ENCODE measurements at places on chromosomes 7 and 10.
A peak's percentile ranks its signal among the peaks of the same experiment; 100 is the strongest.

DNA sequence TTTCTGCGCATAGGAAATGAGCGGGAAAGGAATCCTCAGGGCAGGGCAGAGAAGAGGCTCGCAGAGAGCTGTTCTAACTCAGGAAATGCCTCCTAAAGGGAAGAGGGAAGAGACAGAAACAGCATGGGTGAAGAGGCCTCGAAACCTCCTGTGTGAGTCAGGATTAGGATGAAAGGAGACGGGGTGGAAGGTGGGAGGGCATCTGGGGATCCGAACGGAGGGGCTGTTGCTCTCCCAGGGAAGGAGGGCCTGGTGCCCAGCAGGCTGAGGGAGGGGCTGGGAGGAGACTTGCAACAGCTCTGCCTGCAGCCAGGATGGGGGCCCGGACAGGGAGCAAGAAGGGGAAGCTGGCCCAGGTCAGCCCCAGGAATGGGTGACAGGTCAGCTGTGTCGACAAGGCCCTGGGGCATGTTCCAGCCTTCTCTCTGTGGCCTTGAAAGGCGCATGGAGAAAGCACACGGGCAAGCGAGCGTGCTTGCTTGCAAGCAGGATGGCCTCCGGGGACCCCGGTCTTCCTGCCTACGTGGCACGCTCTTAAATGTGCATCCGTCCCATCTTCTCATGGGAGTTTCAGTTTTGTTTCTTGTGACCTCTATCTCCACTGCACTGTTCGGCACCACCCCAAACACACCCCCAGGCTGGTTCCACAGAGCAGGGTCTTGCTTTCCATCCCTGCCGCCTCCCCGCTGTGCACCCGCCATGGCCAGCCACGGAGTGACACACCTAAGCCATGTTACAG lies 63.5 kb downstream of the HIPK2 start:
- H3K4me3 ChIP-seq: peak overlapping the region; percentile 71
- H3K36me3 ChIP-seq: peaks cover 56% of the 10 kb centered on the region
- H3K27me3 ChIP-seq: no peaks in the 10 kb centered on the region
- peak; percentile 64 for DNase-seq
- H3K27ac ChIP-seq: peak overlapping the region; percentile 96

- no peak overlapping the region for H3K27ac ChIP-seq
- H3K4me3 ChIP-seq: no peak overlapping the region
- no peak for DNase-seq
- no peaks in the 10 kb centered on the region for H3K36me3 ChIP-seq
- no peaks in the 10 kb centered on the region for H3K4me1 ChIP-seq
- peaks cover 7% of the 10 kb centered on the region for H3K27me3 ChIP-seq
Observed at GRCh38 chr7:121741896-121742295, 131.1 kb upstream of the PTPRZ1 start.

DNA sequence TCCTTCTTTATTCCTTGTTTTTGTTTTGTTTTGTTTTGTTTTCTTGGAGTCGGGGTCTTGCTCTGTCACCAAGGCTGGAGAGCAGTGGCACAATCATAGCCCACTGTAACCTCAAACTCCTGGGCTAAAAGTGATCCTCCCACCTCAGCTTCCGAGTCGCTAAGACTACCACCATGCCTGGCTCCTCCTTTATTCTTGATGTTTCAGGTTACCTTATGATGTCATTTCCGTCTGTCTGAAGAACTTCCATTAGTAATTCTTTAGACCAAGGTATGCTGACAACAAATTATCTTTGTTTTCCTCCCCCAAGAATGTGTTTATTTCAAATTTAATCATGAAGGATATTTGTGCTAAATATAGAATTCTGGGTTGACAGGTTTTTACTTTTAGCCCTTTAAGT lies 18.1 kb upstream of the ATAD1 start:
- H3K4me3 ChIP-seq: no peak overlapping the region
- peaks cover 9% of the 10 kb centered on the region for H3K4me1 ChIP-seq
- DNase-seq: no peak
- no peak overlapping the region for H3K27ac ChIP-seq
- H3K27me3 ChIP-seq: no peaks in the 10 kb centered on the region

DNA sequence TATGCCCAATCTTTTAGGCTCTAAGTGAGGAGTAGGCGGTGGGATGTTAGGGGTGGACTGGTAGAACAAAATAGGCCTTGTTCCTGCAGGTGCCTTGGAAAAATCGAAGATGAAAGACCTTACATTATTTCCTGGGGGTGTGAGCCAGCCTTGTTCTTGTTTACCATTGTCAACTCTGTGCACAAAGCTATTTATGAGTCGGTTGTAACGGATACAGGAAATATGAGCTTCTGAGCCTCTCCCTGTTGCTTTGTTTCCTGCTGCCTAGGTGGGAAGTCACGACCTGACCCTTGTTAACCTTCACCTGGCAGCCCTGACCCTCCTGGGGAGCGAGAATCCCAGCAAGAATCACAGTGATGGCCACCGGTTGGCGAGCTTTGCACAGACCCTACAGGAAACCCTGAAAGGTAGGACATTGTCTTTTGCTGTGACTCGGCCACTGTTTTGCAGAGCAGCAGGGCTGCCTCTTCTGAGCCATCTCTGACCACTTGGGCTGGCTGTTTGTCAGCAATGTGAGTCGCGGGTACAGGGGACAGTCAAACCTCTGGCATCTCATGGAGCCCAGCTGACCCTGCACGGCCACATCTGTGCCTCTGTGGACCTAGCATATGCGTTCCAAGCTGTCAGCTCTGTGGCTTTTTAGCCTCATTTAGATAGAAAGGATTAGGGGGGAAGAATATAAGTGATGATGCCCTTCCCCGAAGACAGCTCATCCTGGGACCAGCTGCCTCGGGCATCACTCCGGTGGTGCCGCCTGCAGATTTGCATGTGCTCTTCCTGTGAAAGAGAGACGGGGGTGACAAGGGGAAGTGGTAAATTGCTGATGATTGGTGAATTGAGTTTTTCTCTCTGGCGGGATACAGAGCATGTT lies 102.1 kb upstream of the ANLN start:
- H3K27ac ChIP-seq: peak overlapping the region; percentile 43
- peak; percentile 57 for DNase-seq
- peaks cover 3% of the 10 kb centered on the region for H3K36me3 ChIP-seq
- peaks cover 22% of the 10 kb centered on the region for H3K27me3 ChIP-seq
- peaks cover 74% of the 10 kb centered on the region for H3K4me1 ChIP-seq

DNA sequence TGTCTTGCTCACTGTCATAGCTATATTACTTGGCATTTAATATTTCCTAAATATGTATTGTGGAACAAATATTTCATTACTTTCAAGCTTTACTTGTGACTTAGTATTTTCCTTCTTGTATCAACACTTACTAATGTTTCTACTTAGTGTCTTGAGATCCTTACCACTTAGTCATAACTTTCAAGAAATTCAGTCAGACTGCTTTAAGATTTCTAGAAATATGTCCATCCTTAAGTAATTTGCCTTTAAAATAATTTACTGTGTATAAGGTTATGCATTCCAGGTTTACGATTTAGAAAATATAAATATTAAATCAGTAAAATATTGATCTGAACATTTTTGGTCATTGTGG lies 87.3 kb upstream of the CSTF2T start:
- H3K4me1 ChIP-seq: no peaks in the 10 kb centered on the region
- H3K36me3 ChIP-seq: no peaks in the 10 kb centered on the region
- H3K27me3 ChIP-seq: no peaks in the 10 kb centered on the region
- no peak overlapping the region for H3K27ac ChIP-seq
- no peak for DNase-seq

GRCh38 chr7:28107960-28108359 lies 72.6 kb downstream of the JAZF1 start:
- peaks cover 44% of the 10 kb centered on the region for H3K4me1 ChIP-seq
- H3K27ac ChIP-seq: no peak overlapping the region

DNA sequence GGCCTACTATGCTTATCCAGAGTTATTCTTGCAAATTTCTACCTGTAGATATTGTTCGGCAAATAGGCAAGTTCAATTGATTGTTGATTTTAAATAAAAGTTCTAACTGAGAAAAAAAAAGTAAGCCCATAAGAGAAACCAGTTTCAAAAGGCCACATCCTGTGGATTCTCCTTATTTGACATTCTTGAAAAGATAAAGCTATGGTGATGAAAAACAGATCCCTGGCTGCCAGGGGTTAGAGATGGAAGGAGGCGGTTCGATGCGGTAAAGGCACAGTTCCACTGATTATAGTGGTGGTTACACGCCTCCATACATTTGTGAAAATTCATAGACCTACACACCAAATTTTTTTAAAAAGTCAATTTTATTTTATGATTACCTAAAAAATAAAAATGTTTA lies 347.8 kb downstream of the KCNMA1 start:
- peaks cover 30% of the 10 kb centered on the region for H3K27me3 ChIP-seq
- no peaks in the 10 kb centered on the region for H3K36me3 ChIP-seq
- H3K4me3 ChIP-seq: no peak overlapping the region
- no peak overlapping the region for H3K27ac ChIP-seq

DNA sequence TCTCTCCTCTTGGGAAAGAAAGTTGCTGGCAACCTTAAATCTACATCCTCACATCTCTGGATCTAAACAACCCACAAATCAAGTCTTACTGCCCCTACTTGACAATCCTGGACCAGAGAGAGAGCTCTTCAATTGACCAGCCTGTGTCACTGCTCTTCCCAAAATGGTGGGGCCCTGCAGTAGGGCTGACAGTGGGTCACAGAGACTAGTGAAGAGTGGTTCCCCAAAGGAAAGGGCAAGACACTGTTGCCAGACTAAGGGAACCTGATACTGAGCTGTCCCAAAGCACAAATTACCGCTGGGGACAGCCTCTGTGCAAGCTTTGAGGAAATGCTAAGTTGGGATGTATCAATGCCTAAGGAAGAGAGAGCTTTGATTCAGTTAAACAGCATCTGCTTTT lies 4.5 kb upstream of the GPRIN2 start:
- H3K27ac ChIP-seq: no peak overlapping the region
- peaks cover 4% of the 10 kb centered on the region for H3K36me3 ChIP-seq
- peaks cover 3% of the 10 kb centered on the region for H3K27me3 ChIP-seq
- H3K4me1 ChIP-seq: peaks cover 9% of the 10 kb centered on the region

DNA sequence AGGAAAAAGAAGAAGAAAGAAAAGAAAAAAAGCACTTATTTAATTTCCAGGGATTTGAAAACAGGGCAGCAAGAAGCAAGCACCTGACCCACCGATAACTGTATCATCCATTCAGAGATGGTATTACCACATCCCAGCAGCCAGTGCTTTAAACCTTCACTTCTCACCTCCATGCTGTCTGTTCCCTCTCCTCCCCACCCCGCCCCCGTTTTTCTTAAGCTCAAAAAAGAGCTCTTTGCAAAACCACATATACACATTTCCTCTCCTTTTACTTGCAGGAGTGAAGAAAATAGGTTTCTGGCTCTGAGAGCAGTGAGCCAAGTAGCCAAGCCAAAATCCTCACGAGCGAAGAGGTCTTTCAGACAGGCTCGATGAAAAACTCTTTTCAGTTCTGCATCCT lies 2.2 kb downstream of the STOX1 start:
- no peaks in the 10 kb centered on the region for H3K36me3 ChIP-seq
- H3K4me1 ChIP-seq: no peaks in the 10 kb centered on the region
- no peak overlapping the region for H3K27ac ChIP-seq
- DNase-seq: no peak
- no peak overlapping the region for H3K4me3 ChIP-seq

DNA sequence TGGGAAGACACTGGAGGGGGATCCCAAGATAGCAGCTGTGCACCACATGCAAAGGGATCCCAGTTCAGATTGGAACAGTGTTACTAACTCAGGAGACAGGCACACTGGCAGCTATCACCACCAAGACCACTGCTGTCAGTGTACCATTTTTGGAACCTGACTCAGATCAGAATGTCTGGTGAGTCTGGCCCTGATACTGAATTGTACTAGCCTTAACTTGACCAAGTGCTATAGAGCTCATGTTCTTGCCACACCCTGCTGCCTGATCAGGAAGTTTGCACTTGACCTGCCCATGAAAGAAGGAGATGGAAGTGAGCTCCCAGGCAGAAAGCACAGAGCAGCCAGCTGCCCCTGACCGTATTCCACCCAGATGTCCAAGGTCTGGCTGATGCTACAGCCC lies 4.8 kb upstream of the PRRT4 start:
- no peak for DNase-seq
- H3K27ac ChIP-seq: no peak overlapping the region
- no peak overlapping the region for H3K4me3 ChIP-seq

GRCh38 chr7:97971120-97971989 lies 18.6 kb downstream of the OCM2 start:
- peak overlapping the region; percentile 96 for H3K4me3 ChIP-seq
- peak overlapping the region; percentile 97 for H3K27ac ChIP-seq
- H3K4me1 ChIP-seq: peaks cover 19% of the 10 kb centered on the region

- H3K27me3 ChIP-seq: no peaks in the 10 kb centered on the region
- H3K36me3 ChIP-seq: no peaks in the 10 kb centered on the region
- H3K4me1 ChIP-seq: no peaks in the 10 kb centered on the region
- H3K4me3 ChIP-seq: no peak overlapping the region
- H3K27ac ChIP-seq: no peak overlapping the region
Observed at GRCh38 chr10:121500701-121501332, 97.4 kb downstream of the FGFR2 start.

DNA sequence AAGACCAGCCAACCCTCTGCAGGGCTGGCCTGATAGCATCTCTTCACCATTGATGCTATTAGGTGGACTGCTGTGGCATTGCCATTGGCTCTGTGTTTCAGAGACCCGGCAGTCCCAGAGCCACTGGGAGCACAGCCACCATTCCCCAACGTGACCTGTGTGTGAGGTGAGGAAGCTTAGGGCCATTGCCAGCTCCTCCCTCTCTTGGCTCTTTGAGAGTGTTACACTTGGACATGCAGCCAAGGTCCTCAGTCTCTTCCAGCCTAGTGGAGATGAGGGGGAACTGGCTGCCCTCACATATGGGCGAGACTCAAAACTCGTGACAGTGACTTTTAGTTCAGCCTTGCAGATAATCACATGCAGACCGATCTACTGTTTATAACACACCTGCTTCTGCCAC lies 39.3 kb upstream of the HMX3 start:
- H3K4me1 ChIP-seq: no peaks in the 10 kb centered on the region
- DNase-seq: no peak
- no peak overlapping the region for H3K4me3 ChIP-seq
- H3K27ac ChIP-seq: no peak overlapping the region

GRCh38 chr7:22801912-22802311 lies 20.7 kb downstream of the TOMM7 start:
- no peak for DNase-seq
- no peak overlapping the region for H3K4me3 ChIP-seq
- H3K27me3 ChIP-seq: peaks cover 11% of the 10 kb centered on the region
- H3K36me3 ChIP-seq: peaks cover 3% of the 10 kb centered on the region

DNA sequence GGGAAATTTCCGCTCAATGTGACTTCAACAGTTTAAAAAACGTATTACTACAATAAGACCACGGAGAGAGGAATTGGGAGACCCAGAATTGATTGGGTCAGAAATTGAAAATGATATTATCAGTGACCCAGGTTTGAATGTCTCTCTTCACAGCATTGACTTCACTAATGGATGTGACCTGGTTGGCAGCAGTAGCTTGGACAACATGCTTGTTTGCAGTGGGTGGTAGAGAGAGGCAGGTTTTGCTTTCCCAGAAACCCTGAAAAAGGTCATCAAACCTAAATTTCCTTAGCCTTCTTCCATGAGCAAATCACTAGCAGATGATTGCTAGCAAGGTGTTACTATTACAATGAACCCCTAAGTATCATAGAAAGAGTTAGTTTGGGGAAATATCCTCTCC lies 89.7 kb upstream of the ANTXRL start:
- no peak for DNase-seq
- no peaks in the 10 kb centered on the region for H3K27me3 ChIP-seq
- H3K4me1 ChIP-seq: no peaks in the 10 kb centered on the region
- H3K36me3 ChIP-seq: peaks cover 3% of the 10 kb centered on the region
- no peak overlapping the region for H3K27ac ChIP-seq

- no peak for DNase-seq
- H3K36me3 ChIP-seq: no peaks in the 10 kb centered on the region
- peaks cover 4% of the 10 kb centered on the region for H3K27me3 ChIP-seq
- H3K27ac ChIP-seq: no peak overlapping the region
Observed at GRCh38 chr7:103796327-103796962, 193.0 kb downstream of the RELN start.

- no peaks in the 10 kb centered on the region for H3K27me3 ChIP-seq
- peaks cover 52% of the 10 kb centered on the region for H3K36me3 ChIP-seq
- peak overlapping the region; percentile 42 for H3K27ac ChIP-seq
Observed at GRCh38 chr7:2760098-2760889, 72.3 kb downstream of the AMZ1 start.

Data from stimulated activated naive B cell treated with anti-CD40 and anti-IgM and Interleukin-4, amounts not matched to agents 10 μg/mL and 1 μg/mL and 100 μg/mL, for 72 hours (primary cell).